ENCODE measurements at places on chromosomes 1 and 21.

- no peak for DNase-seq
These were observed 41.0 kb downstream of the BRINP3 start for GRCh38 chr1:190436615-190437014.

- DNase-seq: no peak
These were observed 53.9 kb downstream of the DUSP10 start for GRCh38 chr1:221687836-221688487.

DNA sequence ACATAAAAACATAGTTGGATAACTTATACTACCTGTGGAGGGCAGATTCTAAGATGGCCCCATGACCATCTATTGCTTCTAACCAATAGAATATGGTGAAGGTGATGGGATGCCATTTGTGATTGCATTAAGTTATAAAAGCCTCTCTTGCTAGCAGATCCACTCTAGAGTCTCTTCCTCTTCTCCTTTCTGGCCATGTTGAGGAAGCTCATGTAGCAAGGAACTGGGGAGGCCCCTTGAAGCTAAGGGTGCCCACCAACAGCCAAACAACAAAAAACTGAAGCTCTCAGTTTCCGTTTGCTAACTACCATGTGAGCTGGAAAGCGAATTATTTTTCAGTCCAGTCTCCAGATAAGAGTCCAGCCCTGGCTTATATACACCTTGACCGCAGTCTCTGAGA is 16.0 kb upstream of the AGO1 start:
- no peak for DNase-seq

DNA sequence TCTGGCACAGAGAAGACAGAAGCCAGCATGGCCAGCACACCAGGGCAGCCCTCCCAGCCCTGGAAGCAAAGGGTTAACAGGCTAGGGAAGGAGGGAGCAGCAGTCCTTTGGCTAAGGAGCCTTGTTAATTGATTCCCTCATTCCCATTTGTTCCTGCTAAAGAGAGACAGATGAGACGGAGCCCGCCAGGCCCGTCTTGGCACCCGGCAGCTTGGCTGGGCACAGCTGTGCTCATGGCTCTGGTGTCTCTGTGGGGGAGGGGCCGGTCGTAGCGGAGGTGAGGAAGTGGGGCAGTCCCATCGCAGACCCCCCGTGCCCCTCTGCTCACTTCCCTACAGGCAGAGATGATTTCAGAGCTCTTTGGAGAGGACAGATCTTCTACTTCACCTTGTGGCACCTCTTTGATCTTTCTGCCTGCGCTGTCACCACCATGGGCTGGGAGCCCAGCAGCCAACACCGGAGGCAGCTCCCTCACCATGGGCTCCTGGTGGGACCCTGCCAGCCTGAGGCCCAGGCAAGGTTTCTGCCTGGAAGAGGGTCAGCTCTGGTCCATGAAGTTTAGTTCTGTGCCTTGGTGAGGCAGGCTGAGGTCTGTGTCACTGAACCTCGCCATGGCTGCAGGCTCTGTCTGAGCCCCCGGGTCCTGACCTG is 38.0 kb downstream of the FOXO6 start:
- peak; percentile 24 for DNase-seq

DNA sequence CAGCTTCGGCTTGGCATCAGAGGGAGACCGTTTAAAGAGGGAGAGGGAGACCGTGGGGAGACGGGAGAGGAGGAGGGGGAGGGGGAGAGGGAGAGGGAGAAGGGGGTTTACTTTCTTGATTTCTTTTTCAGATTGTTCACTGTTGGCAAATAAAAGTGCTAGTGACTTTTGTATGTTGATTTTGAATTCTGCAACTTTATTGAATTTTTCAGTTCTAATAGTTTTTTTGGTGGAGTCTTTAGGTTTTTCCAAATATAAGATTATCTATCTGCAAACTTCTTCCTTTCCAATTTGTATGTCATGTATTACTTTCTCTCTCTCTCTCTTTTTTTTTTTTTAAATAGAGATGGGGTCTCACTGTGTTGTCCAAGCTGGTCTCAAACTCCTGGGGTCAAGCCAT is 104.0 kb downstream of the PPP1R12B start:
- DNase-seq: no peak

DNA sequence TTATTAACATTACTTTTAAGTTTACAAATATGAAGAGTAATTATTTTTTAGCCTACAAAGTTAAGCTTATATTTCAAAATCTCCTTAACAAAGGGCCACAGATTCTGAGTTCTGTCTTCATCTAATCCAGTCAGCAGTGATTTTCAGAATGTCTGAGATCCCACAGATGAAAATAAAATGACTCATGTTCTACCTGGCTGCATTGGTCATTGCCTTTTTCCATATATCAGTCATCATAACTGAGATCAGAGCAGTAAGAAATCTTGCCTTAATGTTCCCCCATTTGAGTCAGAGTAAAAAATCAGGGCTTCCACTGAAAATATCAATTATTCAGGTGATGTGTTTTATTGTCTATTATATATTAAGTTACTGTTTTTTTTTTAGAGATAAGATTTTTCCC is 416.1 kb downstream of the MRPL39 start:
- no peak for DNase-seq

DNA sequence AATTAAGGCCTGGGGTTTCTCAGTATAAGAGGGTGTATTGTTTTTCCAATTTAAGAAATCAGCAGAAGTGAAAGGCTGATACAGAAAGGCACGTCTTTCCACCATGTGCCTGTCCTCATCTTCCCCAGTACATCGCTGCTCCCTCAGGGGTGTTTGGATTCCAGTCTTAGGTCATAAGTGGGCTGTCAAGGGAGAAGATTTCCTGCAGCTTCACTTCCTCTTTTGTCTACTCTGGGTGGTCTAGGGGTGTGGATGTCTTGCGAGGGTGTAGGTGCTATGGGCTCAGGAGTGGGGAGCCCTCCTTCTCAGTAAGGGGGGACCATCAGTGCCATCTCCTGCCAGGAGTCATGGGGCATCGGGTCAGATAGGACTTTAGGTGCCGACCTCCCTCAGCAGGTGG is 999.8 kb upstream of the NCAM2 start:
- no peak for DNase-seq

DNA sequence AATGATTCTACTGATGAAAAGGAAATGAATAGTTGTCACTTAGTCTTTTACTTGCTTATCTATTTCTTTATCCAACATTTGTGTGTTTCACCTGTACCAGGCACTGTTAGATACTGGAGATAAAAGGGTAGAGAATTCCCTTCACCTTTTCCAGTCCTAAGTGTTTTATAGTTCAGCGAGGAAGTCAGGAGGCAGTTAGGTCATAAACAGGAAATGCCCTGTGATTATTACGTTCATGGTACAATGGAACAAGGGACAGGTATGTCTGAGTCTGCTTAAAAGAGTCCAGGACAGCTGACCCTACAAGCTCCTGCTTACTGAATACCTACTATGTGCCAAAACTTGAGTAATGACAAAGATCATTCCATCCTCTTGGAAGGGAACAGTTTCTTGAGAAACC is 77.8 kb downstream of the TNR start:
- no peak for DNase-seq

GRCh38 chr1:110150330-110151174 is at the start of gene SLC6A17:
TSS of gene SLC6A17 (plus strand) at chr1:110150494. CDS start at chr1:110166930, 16,436 bp downstream.
- DNase-seq: no peak

- DNase-seq: no peak
These were observed 320.5 kb upstream of the SGIP1 start for GRCh38 chr1:66213491-66213890.

DNA sequence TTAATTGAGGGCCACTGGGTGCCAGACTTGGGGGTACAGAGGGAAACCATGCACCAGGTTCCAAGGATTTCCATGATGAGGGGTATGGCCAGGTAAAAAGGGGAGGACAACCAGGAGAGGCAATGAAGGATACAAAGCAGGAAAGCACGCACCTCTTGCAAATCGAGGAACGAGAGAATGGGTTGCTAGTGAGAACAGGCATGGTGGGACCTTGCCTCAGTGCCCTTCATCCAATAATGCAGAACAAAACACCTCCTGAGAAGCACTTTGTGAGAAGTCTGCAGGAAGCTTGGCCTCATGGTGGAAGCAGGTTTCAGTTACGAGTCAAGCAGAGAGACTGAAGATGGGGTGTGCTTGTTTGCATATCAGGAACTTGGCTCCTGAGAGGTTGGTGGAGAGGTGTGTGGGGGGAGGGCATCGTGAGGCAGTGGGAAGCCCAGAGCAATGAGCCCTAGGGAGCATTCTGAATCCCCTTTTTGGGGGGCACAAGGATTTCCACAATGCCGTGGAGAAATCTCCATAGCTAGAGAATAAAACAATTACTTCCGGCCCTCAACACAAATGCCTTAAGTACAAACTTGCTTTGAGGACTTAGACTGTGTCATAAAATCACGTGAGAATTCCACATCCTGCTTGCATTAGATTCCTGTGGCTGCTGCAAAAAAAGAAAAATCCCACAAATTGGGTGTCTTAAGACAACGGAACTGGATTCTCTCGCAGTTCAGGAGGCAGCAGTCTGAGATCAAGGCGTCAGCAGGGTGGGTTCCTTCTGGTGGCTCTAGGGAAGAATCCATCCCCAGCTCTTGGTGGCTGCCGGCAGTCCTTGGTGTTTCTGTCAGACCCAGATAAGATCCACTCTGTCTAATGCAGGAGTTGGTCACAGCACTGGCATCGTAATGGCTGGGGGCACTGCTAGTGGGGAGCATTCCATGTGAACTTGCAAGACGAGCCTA is 54.9 kb upstream of the BACE2 start:
- DNase-seq: peak; percentile 39

- no peak for DNase-seq
These were observed 5.2 kb upstream of the GALNT2 start for GRCh38 chr1:230061801-230062200.

GRCh38 chr1:3453203-3453761 is 1.2 kb upstream of the ARHGEF16 start:
- peak; percentile 19 for DNase-seq

GRCh38 chr1:172827301-172827700 is 168.4 kb downstream of the FASLG start:
- DNase-seq: no peak

GRCh38 chr1:31373897-31374486 is 1.1 kb upstream of the FABP3 start:
- DNase-seq: no peak

DNA sequence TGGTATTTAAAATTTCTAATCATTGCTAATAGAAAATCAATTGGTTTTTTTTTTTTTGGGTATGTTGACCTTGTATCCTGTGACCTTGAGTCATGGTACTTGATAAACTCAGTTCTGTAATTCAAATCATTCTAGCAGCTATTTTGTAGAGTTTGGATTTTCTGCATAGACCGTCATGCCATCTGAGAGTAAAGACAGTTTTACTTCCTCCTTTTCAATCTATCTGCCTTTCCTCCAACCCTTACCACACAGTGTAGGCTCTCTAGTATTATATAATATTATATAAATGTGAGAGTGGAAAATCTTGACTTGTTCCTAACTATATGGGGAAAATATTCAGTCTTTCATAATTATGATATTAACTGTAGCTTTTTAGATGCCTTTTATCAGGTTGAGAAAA is 7.0 kb downstream of the TDRD5 start:
- DNase-seq: no peak

DNA sequence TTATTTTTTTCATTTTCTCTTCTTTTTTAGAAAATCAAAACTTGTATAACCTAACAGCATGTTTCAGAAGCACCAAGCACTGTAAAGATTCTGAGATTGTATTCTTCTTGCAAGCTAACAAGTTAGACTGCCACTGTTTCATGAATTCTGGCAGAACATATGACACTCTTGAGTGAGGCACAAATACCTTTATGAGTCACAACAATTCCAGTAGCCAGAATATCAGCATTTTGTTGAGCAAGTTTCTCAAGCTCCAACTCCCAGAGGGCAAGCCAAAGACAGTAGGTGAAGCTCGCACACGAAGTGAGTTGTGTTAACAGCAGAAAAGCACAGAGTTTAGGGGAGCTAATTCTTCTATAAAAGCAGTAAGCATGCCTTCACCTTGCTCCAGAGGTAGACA is 268.8 kb upstream of the NCAM2 start:
- DNase-seq: no peak

GRCh38 chr21:31659286-31659535 is 282 bp upstream of the SOD1 start:
- DNase-seq: no peak

DNA sequence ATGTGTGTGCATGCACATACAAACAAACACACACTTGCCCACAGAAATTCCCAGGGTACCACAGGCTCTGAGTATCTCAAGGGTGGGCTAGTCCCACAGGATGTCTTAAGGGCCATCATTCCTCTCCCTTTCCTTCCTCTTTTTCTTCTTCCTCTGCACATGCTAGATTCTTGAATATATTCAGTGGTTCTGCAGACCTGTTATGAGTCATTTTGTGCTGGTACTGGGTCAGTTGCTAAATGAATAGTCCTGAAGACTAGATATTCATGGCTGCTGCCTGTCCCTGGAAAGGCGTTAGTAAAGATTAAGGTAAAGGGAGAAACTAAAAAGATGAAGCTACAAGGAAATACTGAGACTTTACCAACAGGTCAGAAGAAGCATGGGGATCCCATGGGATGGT is 256.7 kb upstream of the KIAA0040 start:
- no peak for DNase-seq

GRCh38 chr1:19205845-19206244 is 4.2 kb downstream of the UBR4 start:
- no peak for DNase-seq

DNA sequence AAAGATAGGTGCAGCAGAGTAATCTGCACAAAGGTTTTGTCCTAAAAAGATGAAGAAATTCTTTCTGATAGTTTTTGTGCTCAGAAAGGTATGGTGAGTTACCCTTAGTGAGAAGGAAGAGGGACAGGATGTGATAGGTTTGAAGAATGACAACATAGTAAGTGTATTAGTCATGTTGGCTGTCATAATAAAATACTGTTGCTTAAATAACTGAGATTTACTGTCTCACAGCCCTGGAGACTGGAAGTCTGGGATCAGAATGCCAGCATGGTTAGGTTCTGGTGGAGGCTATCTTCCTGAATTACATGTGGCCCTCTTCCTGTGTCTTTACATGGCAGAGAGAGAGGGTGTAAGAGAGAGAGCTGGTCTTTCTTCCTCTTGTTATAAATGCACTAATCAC is 965.2 kb downstream of the TTLL7 start:
- DNase-seq: no peak

GRCh38 chr1:115062542-115063004 is 26.7 kb downstream of the TSPAN2 start:
- DNase-seq: no peak

GRCh38 chr1:59136541-59137275 is 160.2 kb upstream of the FGGY start:
- no peak for DNase-seq

GRCh38 chr21:42009018-42009830 is 936 bp downstream of the ZBTB21 start:
- DNase-seq: no peak

DNA sequence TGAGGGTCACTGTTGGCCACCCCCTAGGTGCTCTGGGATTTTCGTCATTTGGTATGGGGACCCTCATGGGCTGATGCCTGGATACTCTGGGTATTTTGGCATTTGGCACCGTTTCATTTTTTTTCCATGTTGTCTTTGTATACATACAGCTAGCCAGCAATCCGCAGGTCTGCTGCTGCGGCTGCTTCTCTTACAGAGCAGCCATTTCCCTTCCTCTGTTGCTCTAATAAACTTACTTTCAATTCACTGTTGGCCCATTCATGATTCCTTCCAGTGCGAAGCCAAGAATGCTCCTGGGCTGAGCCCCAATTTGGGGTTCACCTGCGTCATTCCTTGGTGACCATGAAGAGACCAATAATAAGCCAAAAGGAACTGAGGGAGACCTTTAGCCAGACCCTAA is 21.5 kb downstream of the GON4L start:
- no peak for DNase-seq

GRCh38 chr1:101101360-101101759 is 75.8 kb upstream of the DPH5 start:
- no peak for DNase-seq

- DNase-seq: no peak
These were observed 248.3 kb upstream of the NEGR1 start for GRCh38 chr1:72530646-72531045.

- DNase-seq: no peak
These were observed 51.5 kb upstream of the SCYL3 start for GRCh38 chr1:169945181-169945580.

Measured in NCI-H187 (cell line).